ENCODE measurements at places on chromosomes 6 and 20.

DNA sequence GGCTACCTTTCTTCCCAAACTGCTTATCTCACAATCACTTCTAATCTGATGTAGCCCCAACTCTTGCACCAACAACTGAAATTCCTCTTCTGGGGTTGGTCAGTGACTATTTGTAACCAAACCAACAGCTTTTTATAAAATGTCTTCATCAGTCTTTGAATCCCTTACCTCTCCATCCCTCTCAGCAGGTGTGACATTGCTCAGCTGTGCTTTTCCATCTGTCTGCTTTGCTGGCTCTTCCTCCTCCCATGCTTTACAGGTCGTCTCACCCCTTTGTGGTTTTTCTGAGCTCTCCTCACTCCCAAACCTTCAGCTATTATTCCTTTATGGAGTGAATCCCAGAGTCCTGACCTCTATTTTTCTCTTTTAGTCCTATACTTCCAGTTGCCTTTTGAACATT lies 5.9 kb downstream of the MAP7 start:
- no peak for DNase-seq

GRCh38 chr6:26257272-26257671 lies 107.7 kb upstream of the BTN3A2 start:
- DNase-seq = no peak

- DNase-seq = no peak
Observed at GRCh38 chr6:16184129-16184528, 54.3 kb upstream of the GMPR start.

DNA sequence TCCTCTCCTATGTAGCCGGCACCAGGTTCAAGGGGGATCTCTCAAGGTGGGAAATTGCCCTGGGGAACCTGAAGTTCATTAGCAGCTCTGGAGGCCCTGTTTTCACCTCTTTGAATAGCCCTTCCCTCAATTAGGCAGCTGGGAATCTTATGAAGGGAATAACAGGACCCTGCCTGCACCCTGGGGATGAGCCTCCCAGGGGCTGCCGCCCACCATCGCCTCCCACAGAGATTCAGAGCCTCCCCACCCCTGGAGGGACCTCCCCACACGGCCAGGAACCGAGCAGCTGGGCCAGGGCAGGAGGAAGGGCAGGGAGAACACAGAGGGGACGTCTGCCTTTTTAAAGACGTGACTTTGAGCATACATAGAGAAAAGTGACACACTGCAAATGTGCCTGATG lies 4.6 kb upstream of the EEF1A2 start:
- DNase-seq = no peak

GRCh38 chr6:13439644-13440043 lies 47.8 kb downstream of the GFOD1 start:
- DNase-seq = no peak

DNA sequence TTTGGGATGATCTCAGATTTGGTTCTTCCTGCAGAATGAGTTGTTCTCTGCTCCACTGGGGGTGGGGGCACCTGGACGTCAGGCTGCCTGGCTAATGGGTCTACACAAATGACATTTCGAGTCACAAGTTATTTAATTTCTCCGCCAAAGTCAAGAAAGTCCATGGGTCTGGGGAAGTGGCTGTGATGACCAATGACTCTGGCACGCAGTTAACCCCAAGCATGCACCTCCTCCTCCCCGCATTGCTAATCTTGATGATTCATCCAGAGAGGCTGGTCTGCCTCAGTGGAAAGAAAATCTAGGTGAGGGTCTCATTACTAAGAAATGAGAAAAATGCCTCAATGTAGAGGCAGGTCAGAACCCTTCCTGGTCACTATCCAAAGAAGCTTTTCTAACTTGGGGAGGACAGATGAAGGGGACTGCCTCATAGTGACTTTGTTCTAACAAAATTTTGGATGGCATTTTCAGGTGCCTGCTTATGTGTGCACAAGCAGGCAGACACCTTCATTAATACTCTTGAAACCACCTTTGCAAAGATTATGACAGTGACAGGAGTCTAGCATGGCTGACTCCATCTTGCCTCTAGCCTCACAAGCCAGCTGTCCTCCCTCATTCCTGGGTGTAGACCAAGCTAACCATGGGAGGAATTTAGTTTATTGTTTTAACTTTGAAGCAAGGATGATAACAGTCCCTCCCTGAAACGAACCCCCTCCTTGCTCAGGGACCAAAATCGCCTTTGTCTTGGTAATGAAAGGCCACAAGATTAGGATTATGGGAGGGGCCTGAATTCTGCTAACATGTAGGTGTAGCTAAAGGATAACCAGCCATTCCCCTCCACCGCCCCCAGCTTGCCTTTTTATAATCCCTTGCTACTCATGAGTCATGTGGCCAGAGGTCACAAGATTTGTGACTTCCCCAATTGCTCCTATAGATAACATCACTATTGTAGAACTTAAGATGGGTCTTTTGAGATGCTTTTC lies 98.6 kb upstream of the MRPS10 start:
- no peak for DNase-seq

DNA sequence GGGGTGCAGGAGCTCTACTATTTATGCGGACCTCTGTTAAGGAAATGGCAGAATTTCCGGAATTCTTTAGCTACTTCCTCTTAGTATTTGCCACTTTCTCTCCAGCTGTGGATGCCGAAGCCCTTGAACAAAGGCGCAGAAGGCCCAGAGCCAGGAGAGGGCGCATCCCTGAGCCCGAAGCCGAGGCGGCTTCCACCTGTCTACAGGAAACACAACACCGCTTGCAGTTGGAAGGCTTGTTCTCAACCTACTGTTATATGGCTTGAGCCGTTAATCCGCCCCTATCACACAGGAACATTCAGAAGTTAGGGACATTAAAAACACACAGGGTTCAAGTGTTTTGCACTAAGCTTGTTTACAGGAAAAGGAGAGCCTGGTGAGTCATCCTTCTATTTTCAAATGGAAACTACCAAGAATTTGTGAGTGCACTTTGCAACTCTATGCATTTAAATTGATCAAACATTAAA lies 417.1 kb downstream of the BCKDHB start:
- no peak for DNase-seq

DNA sequence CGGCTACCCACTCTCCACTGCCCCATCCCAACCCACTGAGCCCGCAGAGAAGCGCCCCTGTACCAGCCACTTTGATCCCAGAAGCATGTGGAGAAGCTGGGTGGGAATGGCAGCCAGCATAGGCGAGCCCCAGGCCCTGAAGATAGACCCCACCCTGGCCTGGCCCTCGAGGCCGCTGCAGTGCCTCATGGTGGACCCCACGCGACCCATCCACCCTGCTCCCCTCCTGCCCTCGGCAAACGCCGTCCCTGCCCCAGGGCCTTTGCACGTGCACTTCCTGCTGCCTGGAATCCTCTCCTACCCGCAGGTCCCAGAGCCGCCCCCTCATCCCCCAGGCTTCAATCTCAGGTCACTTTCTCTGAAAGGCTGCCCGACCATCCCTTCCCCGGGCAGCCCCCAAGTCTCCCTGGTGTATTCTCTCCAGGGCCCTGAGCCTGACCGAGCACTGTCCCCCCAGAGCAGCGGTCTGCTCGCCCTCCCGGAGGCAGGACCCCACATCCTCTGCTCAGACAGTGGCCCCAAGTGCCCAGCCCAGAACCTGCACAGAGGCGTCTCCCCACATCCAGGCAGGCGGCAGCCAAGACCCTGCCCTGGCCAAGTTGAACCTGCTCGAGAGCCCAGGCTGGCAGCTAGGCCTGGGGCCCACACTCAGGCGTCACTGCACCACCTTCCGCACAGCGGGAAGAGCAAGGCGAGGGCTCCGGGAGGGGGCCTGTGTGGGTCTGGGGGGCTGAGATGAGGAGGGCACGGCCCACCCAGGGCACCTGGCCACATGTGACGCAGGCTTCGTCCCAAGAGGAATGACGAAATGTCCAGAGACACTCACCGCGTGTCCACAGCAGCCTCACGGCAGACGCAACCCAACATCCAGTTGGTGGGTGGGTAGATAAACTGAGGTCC lies 14.0 kb downstream of the KCNQ2 start:
- DNase-seq = no peak

GRCh38 chr20:32112841-32113240 lies 3.3 kb downstream of the TM9SF4 start:
- DNase-seq = no peak

DNA sequence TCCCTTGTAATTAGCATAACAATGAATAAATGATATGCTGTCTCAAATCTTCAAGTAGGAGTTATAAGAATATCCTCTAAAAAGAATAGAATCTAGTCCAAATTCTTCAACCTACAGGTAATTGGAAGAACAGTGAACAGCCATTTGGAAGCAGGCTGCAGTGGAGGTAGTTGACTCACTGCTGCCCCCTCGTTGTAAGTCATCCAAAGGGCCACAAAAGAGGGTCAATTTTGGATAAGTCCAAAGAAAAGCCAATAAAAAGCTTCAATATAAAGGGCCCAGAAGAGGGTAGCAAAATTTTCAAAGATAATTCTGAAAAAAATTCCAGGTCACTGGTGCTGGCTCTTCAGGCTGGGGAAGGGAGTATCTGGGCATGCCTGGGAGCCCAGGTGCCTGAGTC lies 60.8 kb upstream of the SSTR4 start:
- no peak for DNase-seq

DNA sequence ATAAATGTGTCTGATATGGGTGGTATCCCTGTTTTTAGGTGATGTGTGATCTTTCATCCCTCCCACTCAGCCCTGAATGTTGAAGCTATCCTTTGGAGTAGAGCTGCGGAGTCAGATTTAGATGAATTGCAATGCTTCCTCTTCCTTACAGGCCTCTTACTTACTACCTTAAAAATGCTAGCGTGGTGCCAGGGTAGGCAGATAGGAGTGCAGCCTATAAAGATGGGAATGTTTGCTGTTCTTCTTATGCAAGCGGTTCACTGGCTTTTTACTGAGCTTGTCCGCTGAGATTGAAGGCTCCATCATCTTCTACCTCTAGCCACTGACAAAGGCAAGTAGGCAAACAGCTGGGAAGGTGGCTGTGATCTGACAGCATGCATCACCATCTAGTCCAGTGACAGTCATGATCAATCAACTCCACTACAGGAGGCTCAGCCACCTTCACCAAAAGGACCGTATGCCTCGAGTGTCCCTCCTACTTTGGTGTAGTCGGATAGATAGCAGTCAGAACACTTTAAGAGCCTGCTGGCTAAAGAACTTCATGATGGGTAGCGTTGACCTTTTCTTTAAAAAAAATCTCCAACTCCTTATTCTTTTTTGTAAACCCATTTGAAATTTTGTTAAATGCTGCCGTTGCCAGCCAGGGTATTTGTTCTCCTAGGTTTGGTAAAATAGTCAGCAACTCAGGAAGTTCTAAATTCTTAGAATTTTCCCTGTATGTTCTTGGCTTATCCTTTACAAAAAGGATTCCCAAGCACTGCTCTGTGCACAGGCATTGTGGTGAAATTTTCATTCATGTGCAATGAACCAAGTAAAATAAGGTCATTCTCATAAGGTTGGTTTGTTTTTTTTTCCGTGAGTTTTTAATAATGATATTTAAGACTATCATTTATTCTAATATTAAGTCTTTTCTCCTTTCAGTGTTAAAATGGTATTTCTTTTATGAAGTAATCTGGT lies 169.6 kb downstream of the MTHFD1L start:
- DNase-seq = no peak

GRCh38 chr6:104959026-104959858 lies 2.3 kb downstream of the LIN28B start:
- DNase-seq = no peak

GRCh38 chr20:62762376-62762775 lies 33.9 kb upstream of the MRGBP start:
- no peak for DNase-seq

DNA sequence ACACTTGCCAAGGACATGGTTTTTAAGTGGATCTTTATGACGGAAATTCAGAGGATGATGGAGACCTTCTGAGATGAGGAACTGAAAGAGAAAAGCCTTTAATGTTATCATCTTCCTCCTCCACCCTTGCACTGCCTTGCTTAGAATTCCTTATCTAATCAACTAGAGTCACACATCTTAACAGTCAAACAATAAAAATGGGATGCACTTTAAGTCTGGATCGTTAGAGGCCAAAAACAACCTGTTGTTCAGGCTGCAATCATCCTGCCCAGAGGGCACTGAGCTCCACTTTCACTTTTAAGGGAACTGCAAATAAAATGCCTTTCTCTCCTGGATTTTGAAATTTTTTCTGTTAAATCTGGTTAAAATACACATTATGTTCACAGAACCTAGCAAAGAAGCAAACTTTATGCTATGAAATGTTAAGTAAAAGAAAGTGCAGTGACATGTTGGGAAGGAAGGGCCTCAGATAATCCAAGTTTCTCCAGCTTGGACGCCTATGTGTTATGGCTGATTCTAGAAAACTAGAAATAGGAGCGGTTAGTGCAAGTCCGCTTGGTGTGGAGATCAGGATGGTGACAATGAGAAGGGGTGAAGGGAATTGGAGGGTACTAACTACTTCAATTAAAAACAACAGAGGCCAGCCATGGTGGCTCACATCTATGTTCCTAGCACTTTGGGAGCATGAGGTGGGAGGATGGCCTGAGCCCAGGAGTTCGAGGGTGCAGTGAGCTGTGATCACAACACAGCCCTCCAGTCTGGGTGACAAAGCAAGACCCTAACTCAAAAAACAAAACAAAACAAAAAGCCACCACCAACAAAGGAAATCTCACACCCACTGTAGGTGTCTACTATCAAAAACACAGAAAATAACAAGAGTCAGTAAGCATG lies 66.4 kb upstream of the KIF13A start:
- no peak for DNase-seq

DNA sequence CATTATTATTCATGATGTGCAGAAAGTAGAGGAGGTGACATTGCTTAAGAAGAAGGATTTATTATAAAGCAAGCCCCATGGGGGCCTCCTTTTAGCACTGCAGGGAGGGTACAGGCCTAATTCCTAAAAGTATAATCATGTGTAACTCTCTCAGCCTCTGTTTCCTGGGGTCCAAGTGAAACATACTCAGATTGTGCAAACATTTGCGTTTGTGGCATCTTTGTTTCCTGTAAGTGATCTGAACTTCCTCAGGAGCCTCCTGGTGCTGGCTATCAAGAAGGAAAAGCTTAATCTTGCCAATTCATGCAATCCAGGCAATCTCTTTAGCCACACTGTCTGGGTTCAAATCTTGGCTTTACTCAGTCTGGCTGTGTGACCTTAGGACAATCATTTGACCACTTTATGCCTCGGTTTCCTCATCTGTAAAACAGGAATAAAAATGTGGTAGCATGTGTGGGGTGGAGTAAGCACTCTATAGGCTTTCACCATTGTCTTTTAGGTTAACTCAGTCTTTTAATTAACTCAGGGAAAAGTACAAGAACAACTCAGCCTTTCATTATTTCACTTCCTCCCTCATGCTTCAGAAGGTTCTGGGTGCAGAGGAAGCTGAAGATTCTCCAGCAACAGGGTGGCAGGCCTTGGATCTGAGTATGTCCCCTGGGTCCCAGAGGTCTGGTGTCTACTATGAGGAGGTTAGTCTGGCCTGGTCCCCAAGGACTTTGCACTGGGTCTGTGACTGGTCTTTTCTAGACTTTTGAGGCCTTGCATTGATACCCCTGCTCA lies 831 bp upstream of the SIRPB2 start:
- DNase-seq = no peak

DNA sequence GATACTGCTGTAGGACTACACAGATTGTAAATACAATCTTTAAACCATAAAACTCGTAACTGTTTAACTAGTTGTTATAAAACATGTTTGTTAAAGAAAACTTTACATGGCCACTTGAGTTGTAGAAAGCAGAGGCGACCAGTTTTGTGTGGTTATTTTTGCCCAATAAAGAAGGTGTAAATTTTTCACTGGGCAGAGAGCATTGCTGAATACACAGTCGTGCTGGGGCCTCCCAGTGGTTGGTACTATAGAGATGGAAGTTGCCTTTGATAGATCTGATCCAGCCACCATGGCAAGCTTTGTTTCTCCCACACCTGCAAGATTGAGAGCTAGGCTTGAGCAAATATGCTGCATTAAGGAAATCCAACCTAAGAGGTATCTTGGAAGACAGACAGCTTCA lies 34.0 kb upstream of the YWHAB start:
- no peak for DNase-seq

All from CD4-positive, alpha-beta memory T cell (primary cell).